Stimulated activated memory B cell treated with anti-CD40 and anti-IgM and Interleukin-4, amounts not matched to agents 10 μg/mL and 1 μg/mL and 100 μg/mL, for 72 hours (primary cell): ENCODE measurements at places on chromosomes 4 and X.

- ATAC-seq: no peak
Observed at GRCh38 chr4:180203349-180203748, 2039.9 kb upstream of the TENM3 start.

GRCh38 chrX:30275498-30275897 lies 28.6 kb downstream of the MAGEB1 start:
- ATAC-seq: no peak

- no peak for ATAC-seq
Observed at GRCh38 chrX:14095702-14096101, 66.0 kb upstream of the GEMIN8 start.

DNA sequence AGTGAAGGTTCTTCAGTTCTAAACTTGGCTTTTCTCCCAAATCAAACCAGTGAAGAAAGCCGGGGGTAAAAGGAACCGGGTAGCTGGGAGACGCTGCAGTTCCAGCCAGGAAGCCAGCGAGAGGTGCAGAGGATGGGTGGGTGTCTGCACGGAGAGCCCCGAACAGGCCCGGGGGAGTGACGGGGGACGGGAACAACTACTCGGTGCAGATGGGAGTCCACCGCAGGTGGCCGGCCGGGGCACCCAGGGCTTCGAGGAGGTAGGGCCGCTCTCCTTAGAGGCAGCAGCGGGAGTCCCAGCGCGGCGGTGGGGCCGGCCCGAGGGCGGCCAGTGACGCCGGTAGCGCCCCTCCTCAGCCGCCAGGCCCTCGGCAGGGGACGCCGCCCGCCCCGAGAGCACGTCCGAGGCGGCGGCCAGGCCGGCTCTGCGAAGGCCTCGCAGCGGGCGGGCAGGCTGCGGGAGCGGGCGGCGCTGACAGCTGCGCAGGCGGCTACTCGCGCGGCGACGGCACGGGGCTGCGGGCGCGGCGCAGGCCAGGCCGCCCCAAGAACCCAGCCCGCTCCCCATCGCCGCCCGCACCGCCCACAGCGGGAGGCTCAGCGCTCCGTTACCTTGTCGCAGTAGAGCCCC lies 449 bp downstream of the FBXL5 start:
- peak; percentile 81 for ATAC-seq

DNA sequence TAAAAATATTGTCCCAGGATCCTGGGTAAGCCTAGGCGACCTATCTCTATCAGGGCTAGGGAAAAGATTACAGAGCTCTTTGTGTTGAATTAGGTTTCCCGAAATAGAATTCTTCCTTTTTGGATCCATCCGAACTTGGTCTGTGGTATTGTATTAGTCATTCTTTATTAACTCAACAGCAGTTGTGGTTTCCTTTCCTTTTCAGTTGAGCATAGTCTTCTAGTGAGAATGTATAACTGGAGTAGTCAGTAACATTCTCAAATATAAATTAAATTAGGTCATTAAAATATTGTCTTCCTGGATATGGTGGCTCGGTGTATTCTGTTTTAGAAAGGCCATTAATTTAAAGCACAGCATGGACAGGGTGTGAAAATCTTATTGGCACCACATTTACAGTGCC lies 520.4 kb downstream of the NLGN4X start:
- ATAC-seq: no peak
